ENCODE measurements at places on chromosomes 7 and 10.
A peak's percentile ranks its signal among the peaks of the same experiment; 100 is the strongest.

- DNase-seq, result no peak
Observed at GRCh38 chr7:110442381-110442837, 648.5 kb upstream of the LRRN3 start.

- DNase-seq, result no peak
Observed at GRCh38 chr10:116168329-116168728, 104.7 kb downstream of the GFRA1 start.

DNA sequence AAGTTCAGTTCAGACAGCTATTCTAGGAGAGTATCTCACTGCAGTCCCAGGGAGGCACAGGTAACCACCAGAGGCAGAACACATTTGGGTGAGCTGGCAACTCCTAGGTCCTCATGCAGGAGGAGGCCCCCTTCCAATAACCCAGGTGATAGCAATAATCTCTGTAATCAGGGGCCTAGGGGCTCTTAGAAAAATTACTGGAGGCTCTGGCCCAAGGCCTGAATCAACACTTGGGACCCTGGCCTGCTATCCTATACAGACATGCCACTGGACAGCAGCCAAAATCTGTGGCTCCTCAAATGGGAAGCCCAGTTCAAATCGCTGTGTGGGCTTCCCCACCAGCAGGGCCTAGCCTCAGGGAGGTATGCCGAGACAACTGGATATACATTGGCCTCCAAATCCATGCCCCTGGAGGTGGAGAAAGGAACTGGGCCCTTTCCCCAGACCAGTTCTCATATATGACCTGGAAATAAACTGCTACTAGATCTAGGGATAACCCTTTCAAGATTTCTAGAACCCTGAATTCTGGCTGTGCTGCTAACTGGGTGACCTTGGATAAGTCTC, 1.6 kb downstream of the AVPI1 start:
- peak; percentile 52 for DNase-seq

GRCh38 chr7:45682836-45683555, 108.8 kb downstream of the ADCY1 start:
- DNase-seq, result no peak

- peak; percentile 94 for DNase-seq
Observed at GRCh38 chr7:99918959-99919813, at the start of gene TRIM4. Gene TRIM4 (minus strand): TSS chr7:99919530. CDS start chr7:99919401, 129 bp downstream.

DNA sequence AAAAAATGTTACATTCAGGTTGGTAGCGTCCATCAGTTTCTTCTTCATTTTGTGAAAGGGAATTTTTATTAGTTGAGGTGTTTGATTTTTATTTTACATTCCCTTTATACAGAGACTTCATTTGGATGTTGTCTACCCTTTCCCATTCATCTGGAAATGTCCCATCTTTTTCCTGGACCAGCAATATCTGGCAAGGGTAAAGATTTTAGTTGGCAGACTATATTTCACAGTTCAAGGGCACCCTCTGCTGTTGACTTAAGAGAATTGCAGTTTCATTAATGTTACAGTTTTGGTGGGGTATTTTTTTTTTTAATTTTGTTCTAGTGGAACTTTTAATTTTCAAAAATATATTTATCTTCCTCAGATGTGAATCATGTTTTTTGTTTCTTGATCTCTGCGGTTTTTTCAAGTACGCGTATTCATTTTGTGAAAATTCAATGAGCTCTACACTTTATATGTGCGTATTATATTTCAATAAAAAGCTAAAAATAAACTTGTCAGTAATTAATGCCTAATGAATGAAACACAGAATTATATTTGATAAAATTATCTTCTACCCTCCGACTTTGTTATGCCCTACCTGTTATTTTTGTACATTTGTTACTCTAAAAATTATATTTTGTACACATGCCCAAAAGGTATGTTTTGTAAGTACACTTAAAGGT, 97.9 kb upstream of the KLF14 start:
- DNase-seq, result peak; percentile 60

GRCh38 chr7:102096012-102096332, 190.7 kb upstream of the SH2B2 start:
- DNase-seq, result no peak

- peak; percentile 82 for DNase-seq
Observed at GRCh38 chr7:93148144-93148543, at the start of gene SAMD9L. Gene SAMD9L (minus strand): TSS chr7:93148385. CDS start chr7:93135971, 12,414 bp downstream.

DNA sequence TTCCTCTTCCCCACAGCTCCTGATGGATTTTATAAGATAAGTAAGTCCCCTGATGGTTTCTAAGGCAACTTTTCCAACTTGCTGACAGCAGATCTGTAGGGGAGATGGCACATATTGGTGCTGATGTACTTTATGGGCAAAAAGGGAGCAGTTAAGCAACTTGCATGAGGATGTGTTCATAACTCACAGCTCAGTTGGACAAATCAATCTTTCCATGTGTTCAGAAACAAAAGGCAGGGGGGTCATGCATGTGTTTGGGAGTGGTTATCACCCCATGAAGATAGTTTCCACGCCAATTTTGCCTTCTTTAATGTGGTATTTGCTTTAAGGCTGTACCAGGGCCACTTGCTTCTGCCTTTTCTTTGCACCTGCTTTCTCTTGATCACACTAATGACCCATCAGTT, 6.1 kb downstream of the RBM20 start:
- DNase-seq, result no peak

GRCh38 chr7:81211204-81211933, 292.5 kb upstream of the SEMA3C start:
- no peak for DNase-seq

DNA sequence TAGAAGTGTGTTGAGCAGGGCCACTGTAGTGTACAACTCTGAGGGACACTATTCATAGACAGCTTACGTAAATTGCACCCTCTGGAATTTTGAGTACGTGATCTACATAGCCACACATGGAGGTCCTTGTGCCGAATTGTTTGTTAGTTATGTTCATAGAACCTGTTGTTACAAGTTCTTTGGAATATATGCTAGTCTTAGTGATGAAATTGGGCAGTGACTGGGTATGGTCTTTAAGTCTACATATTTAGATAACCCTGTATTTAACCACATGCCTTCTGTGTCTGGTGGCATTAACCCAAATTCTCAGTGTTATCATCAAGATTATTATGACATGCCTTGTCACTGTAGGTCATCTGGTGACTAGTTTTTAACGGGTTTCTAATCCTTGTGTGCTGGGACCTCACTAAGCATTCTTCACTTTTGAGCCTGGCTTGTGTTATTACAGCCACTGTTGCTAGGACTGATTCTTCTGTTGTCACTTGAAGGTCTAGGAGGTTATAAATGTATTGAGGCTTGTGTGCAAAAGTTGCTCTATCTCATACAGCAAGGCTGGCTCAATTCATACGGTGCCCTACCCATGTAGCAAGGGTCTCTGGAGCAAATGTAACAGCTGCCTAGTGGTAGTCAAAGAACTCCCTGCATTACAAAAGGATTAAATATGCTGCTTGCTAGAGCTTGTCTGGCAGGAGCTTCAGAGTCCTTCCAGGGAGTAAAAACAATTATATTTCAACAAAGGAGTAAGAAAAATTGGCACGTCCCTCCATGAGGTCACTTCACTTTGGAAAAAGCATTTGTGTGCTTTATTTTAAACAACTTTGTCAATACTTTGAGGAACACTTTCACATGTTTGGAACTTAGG, 65.4 kb downstream of the CDK14 start:
- no peak for DNase-seq

DNA sequence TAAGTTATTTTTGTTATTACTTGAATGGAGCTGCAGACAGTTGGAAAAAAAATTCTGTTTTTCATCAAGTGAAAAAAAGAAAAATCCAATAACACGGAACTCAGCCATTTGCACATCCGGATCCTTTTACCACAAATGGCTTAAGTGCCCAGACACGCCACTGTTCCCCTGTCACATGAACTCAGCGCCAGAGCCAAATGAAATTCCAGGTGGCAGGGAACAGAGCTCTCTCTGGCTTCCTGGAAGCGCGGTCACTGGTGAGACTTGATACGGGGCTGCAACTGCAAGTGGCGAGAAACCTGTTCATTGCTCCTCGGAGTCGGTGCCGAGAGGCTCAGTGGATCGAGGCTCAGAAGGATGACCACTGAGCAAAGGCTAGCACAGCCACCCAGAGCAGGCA, 60.8 kb upstream of the NPTX2 start:
- DNase-seq, result no peak

DNA sequence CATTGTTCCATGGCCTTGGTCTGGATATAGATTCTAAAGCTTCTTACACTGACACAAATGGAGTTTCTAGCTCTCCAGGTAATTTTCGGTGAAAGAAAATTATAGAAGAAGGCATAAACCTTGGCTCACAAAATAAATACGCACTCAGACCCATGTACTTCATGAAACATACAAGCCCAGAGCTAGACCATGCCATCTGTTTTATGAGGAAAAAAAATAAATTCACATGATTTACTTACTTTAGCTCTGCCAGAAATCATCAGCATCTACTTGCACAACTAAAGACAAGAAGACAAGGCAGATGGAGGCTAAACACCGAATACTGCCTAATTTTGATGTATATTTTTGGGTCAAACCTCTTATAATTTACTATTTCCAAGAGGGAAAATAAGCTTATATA, 197.4 kb upstream of the KLF14 start:
- no peak for DNase-seq
